ENCODE measurements at places on chromosomes 1 and 21.

DNA sequence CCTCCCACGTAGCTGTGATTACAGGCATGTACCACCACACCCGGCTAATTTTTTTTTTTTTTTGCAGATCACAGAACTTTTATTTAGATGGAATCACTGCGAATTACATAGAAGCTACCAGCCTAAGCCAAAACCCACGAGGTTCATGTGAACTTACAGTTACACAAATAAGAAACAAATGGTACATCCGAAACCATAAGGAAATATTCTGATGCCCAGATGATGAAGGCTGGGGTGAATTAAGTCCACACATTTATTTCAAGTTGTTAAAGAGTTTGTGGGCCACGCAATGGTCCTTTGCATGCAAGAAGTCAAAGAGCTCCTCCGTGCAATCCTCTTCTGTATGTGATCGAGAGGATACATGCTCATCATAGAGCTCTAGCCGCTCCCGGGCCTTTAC lies 328 bp downstream of the UQCRHL start:
- DNase-seq: no peak

GRCh38 chr1:24872061-24872850 lies 57.8 kb downstream of the RUNX3 start:
- DNase-seq: no peak

GRCh38 chr1:153238527-153238926 lies 21.0 kb upstream of the LORICRIN start:
- no peak for DNase-seq

DNA sequence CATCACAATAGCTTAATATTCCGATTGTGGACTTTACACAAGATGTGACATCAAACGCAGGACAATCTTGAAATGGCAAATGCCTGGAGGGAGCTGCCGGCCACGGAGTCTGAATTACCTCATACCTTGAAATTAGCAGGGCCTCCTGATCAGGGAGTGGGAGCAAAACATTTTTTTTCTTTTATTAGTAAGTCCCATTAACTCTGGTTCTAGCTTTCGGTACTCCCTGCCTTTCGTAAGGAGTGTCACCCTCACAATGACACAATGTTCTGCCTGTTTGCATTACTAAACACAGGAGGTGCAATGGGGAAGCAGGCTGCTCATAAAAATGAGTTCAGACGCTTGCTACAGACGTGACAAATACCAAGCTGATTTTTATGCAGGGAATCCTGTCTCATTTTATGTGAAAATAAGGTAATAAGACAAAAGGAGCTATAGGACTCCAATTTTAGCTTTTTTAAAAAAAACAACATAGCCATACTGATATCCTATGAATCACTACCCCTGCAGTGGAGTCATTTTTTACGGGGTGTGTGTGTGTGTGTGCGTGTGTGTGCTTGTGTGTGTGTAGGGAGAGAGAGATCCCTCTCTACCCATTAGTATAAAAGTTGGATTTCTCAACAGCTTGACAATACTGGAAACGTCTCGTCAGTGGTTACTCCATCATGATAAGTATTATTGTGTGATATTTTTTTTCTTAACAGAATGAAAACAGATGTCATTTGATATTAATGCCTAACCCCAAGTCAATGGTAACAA lies 205.1 kb upstream of the RUNX1 start:
- DNase-seq: no peak

DNA sequence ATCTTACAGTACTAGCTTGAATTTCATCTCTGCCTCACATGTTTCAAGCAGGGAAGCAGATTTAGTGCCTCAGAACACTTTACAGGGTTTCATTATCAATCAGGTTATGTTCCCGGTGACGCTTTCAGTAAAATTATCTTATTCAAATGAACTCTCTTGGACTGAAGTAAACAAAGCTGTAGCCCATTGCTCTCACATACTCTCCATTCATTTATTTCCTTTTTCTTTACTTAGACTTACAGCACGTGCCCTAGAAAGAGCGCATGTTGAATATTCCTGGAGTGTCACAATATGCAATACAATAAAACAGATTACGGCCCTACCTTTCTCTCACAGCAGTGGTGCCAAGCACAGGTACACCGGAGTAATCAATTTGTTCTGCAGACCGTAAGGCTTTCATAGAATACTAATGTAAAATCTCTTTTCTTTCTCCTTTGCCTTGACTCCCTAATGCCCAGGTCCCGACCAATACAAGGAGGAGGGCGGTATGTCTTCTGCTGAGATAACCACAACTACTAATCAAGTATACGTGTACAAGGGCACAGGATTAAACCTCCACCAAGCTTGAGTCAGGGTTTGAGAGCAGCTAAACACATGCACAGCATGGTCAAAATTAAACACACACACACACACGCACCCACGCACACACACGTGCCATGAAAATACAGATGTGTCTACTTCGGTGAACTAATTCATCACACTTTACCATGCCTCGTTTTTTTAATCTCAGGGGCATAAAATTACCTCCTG lies 62.8 kb downstream of the NRIP1 start:
- no peak for DNase-seq

DNA sequence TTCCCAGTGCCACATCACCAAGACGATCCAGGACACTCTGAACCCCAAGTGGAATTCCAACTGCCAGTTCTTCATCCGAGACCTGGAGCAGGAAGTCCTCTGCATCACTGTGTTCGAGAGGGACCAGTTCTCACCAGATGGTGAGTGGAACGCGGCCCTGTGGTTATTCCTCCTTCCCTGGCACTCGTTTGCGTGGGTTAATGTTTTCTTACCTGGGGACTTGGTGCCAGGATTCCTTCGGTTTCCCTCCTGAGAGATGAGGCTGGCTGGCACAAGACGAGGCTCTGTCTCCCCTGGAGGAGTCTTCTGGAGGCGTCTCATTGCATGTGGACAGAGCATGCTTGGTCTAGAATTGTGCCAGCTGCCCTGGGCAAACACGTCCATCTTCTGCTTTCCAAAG lies 29.3 kb downstream of the ATP5PO start:
- DNase-seq: no peak

GRCh38 chr21:37742532-37742931 lies 173.7 kb downstream of the KCNJ6 start:
- no peak for DNase-seq

- no peak for DNase-seq
Observed at GRCh38 chr1:110580244-110580643, 25.9 kb downstream of the KCNA2 start.
